IgD-negative memory B cell (primary cell): ENCODE measurements at places on chromosomes 4 and X. TPM values are rescaled to one million over a fixed set of nuclear protein-coding genes. Genes with fewer than 3 reads are reported as not detected.

MYOZ2 gene
- not detected for polyA plus RNA-seq

ATP1B4 gene
- not detected for polyA plus RNA-seq

P2RY4 gene
- polyA plus RNA-seq: not detected

CDS1 gene
- polyA plus RNA-seq: not detected

CXXC4 gene
- not detected for polyA plus RNA-seq

CORIN gene
- not detected for polyA plus RNA-seq

TMPRSS11A gene
- polyA plus RNA-seq: not detected
